CD4-positive, alpha-beta T cell treated with Interferon gamma for 1 hour (primary cell): ENCODE measurements at places on chromosomes 1 and 21.

- no peak for DNase-seq
Observed at GRCh38 chr21:38769191-38769780, 36.4 kb upstream of the ETS2 start.

- DNase-seq = peak; percentile 18
Observed at GRCh38 chr1:200038981-200039848, 11.7 kb downstream of the NR5A2 start.

GRCh38 chr1:243286409-243287122 is 30.7 kb downstream of the SDCCAG8 start:
- no peak for DNase-seq

- no peak for DNase-seq
Observed at GRCh38 chr1:31703431-31704270, at the start of gene COL16A1. Gene COL16A1, minus strand, starts transcription at chr1:31704017. Its CDS starts 1,824 bp downstream, at chr1:31702193.

DNA sequence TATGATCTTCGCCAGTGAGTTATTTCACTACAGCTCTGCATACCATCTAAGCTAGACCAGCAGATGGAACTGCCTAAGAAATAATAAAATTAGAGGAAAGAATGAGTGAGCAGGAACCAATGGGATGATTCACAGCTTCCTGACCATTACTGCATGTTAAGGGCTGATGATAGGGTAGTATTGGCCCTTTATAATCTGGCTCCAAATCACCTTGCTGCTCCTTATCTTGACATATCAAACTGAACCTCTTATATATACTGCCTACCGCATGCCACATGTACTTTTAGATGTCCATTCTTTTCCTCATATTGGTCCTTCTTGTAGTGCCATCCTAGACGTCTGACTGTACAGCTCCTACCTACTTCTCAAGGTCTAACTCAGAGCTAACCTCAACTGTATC is 524.4 kb downstream of the DPYD start:
- no peak for DNase-seq

GRCh38 chr1:41758500-41758899 is 160.2 kb downstream of the HIVEP3 start:
- DNase-seq = no peak

DNA sequence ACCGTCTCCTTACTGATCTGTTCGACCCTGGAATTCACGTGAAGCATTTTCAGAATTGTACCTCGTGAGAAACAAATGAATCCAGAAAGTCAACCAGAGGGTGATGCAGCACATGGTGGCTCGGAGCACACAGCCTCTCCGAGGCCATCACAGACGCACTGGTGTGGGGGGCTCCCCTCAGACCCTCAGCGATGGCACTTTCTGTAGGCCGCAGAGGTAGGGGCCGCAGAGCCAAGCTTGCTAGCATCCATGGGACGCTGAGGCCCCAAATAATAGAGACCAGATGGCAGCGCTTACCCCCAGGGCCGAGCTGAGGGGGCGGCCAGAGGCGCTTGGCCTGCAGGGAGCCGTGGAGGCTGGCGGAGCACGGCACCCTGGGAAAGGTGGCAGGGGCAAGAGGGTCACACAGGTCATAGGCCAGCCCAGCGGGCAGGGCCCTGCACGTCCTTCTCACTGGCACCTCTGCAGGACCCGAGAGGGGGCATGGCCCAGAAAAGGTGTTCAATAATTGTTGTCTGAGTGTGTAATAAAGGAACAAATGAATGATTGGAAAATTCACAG is 28.1 kb upstream of the COL6A2 start:
- no peak for DNase-seq

GRCh38 chr1:43822040-43822690 is 111.4 kb upstream of the ARTN start:
- no peak for DNase-seq

- DNase-seq = peak; percentile 91
Observed at GRCh38 chr1:13702425-13703127, 2.6 kb downstream of the PRDM2 start.

- DNase-seq = peak; percentile 70
Observed at GRCh38 chr1:152188673-152189591, 29.9 kb upstream of the RPTN start.

DNA sequence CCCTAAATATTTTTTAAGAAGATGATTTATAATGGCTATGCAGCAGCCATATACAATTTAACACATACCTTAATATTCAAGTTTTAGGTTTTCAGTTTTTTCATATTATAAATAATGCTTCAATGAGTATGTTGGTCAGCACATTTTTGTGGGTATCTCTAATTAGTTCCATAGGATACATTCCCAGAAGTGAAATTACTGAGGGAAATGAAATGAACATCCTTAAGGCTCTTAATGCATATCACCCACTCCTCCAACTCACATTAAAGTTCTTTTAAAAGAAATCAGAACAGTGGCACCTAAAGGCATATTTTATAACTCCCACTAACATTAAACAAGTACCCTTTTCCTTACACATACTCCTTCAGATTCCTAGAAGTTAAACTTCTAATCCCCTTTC is 56.1 kb downstream of the EYA3 start:
- DNase-seq = no peak

DNA sequence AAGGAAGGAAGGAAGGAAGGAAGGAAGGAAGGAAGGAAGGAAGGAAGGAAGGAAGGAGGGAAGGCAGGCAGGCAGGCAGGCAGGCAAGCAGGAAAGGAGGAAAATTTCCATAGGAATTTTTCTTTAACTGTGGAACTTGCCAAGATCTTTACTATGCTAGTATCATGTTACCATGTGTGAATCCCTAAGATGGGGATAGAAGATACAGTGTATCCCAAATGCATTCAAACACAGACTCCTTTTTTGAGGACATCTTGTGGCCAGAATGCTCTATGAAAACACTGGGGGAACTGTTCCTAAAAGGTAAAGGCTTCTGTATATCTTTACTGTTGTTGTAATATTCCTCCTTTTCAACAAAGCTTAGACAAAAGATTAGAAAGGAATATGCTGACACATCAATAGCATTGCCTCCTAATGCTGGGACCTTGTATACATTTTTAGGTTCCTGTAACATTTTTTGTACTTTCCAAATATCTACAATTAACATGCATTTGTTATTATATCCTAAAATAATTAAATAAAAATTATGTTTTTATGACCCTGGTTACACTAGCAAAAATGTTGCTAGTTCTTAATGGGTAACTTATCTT is 20.6 kb downstream of the CCDC190 start:
- no peak for DNase-seq

DNA sequence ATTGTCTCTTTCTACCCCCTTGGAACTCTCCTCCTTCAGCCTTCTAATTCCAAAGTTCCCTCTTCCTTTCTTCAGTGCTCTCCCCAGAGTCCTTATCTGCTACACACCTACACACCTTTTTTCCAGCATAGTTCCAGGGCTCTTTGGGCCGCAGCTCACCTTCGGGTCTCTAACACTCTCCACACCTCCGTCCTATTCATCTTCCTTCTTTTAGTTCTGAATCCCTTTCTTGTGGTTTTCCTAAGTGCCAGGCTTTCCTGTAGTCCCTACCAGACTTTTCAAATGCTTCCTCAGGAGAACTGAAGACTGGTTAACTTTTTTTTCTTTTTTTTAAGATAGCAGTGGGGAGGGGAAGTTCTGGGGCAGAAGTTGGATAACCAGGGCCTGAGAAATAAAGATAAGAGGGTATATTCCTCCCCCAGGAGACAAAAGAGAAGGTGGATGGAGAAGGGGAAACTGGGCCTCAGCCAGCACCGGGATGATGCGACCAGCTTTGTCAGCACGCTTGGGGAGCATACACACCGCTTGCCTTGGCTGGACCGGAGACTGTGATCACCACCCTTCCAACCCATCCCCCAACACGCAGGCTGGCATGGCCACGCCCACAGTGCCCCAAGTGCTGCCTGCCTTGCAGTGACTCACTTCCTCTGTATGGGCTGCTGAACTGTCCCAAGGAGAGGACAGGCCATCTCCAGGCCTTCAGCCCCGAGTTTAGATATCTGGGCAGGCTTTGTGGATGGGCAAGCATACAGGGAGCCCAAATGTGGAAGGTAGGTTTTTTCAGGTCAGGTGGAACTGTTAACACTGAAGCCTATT is 2.5 kb upstream of the CERS2 start:
- peak; percentile 82 for DNase-seq

DNA sequence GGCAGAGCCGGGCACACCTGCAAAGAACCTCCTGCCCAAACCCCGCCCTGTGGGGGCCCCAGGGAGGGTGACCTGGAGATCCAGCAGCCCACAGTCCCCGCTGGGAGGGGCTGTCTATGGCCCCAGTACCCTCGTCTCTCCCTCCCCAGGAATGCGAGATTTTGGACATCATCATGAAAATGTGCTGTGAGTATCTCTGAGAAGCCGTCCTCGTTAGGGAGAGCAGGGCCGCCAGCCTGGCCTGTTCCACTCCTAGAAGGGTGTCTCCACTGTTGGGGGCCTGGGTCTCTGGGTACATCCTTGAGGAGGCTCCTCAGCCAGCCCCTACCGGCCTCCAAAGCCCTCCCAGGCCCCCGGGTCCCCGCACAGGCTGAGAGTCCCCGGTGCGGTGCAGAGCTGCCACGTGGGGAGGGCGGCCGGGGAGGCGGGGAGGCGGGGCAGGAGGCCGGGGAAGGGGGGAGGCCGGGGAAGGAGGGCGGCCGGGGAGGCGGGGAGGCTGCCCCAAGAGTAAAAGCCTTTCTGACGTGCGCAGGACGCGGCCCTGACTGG is 18.7 kb downstream of the COL6A1 start:
- no peak for DNase-seq
